ENCODE measurements at places on chromosomes 5 and 9.

GRCh38 chr5:3225201-3225960 is 370.3 kb upstream of the IRX1 start:
- no peak for DNase-seq

GRCh38 chr9:33202552-33203201 is 35.5 kb upstream of the B4GALT1 start:
- no peak for DNase-seq

DNA sequence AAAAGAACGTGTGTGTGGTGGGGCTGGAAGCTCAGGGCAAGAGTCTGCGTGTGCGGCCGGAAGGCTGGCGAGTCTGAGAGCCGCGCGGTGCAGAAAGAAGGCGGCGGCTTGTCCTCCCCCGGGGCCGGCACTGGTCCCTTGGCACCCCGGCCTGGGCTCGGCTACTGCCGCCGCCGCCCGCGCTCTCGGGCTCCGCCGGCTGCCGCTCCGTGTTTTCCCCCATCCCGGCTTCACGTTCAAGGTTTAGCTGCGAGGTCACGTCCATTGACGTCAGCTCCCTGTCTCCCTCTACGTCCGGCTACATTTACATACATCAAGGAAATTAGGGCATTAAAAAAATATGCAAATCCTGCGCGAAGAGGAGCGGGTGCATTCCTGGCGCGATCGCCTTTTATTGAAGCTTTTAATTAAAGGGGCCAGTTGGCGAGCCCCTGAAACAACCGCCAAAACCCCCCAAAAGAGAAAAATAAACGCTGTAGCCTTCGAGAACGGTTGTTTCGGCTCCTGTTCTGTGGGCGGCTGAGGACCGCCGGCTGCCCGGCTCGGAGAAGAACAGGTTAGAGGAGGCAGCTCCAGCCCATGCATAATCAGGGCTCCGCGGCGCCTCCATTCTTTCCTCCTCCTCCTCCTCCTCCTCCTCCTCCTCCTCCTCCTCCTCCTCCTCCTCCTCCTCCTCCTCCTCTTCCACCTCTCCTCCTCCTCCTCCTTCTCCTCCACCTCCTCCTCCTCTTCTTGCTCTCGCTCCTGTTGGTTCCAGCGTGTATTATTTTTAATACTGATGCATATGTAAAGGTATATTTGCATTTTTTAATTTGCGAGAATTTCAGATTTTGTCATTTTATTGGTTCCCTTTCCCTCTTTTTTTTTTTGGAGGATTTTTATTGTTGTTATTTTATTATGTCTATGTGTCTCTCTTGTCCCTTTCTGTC is 207.0 kb downstream of the MEF2C start:
- no peak for DNase-seq

- DNase-seq = no peak
These were observed 44.2 kb downstream of the PWWP2A start for GRCh38 chr5:160075073-160075472.

GRCh38 chr9:121823451-121824169 is 172.2 kb downstream of the DAB2IP start:
- no peak for DNase-seq

DNA sequence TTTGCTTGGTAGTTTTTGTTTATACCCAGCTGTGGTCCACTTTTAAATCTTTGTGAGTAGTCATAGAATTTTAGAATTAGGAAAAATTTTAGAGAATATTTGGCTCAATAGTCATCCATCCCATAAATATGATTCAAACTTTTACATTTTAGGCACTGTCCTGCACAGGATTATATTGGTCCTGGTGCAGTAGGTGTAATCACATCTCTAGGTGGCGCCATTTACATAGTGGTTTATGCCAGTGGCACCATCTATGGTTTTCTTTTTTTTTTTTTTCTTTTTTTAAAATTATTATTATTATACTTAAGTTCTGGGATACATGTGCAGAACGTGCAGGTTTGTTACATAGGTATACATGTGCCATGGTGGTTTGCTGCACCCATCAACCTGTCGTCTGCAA is 260.7 kb upstream of the KCNN2 start:
- DNase-seq = no peak

GRCh38 chr5:167653645-167654106 is 637.8 kb upstream of the WWC1 start:
- DNase-seq = no peak

- no peak for DNase-seq
These were observed 22.7 kb upstream of the UBLCP1 start for GRCh38 chr5:159240301-159240870.

DNA sequence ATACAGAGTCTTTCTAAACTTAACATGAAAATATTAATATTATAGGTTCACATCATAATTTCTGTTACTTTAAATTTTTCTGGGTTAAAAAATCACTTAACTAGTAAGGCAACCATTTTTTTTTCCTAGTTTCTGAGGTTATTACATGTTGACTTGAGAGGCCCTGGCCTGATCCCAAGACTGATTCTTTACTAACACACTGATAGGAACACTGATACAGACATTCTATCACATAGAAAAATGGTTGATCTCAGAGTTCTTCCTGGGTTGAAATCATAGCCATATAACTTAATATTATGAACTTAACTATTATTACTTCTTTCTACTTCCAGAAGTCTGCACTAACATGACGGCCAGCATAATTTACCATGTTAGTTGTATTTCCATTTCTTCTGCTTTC is 43.0 kb downstream of the AP3S1 start:
- DNase-seq = no peak

DNA sequence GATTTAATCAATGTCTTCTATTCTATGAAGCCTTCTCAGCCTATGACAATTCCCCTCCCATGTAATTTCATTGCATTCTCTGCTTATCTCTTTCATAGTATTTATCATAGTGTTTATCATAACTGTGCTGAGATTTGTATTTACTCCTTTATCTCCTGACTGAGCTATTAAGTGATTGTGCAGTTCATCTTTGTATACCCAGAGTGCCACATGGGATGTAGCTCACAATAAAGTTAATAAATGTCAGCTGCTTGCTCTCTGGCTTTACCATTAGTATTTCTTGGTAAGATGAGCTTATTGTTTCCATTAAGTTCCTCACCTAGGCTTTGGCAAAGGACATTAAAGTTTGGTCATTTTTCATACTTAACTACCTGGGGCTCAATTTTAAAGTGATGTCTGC is 275.1 kb upstream of the MPDZ start:
- DNase-seq = no peak

DNA sequence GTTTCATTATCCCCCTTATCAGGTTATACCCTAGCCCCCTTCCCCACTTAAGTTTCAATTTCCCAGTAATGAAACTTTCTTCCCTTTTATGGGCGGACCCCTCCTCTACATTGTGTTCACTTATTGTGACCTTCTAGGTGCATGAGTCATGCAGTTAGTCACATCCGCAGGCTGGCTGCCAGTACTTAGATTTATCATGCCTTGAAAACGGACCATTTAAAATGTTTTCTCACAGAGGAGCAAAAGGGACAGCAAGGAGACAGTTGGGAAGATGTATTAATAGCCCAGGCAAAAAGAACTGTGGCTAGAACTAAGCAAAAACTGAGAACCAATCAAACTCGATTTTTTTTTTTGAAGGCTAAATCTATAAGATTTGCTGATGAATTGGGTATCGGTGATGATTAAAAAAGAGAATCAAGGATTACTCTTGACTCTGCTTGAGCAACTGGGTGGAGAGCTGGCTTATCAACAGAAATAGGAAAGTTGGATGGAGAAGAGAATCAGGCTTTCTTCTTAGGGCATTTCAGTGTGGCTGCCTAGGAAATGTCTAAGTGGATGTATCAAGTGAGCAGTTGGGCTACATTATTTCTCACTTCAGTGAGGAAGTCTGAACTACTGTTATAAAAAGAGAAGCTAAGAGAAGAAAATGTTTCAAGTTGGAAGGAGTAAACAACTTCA is 615.0 kb downstream of the HINT1 start:
- DNase-seq = no peak

- no peak for DNase-seq
These were observed 238.0 kb upstream of the PTGER4 start for GRCh38 chr5:40441733-40442132.

DNA sequence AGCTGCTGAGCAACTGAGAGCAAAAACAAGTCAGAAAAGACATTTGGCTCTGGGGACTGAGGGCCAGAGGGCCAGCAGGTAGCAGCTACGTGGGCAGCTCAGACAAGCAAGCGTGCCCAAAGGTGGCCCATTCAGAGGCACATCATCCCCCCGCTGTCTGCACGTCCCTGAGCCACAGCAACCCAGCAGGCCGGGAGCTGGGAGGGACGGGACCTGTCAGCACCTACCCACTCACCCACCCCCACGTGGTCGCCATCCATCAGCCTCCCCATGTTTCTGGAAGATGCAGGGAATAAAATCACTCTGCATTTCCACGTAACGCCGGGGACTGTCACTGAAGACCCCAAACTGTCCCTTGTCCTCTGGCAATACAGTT is 167.8 kb downstream of the COL23A1 start:
- no peak for DNase-seq

DNA sequence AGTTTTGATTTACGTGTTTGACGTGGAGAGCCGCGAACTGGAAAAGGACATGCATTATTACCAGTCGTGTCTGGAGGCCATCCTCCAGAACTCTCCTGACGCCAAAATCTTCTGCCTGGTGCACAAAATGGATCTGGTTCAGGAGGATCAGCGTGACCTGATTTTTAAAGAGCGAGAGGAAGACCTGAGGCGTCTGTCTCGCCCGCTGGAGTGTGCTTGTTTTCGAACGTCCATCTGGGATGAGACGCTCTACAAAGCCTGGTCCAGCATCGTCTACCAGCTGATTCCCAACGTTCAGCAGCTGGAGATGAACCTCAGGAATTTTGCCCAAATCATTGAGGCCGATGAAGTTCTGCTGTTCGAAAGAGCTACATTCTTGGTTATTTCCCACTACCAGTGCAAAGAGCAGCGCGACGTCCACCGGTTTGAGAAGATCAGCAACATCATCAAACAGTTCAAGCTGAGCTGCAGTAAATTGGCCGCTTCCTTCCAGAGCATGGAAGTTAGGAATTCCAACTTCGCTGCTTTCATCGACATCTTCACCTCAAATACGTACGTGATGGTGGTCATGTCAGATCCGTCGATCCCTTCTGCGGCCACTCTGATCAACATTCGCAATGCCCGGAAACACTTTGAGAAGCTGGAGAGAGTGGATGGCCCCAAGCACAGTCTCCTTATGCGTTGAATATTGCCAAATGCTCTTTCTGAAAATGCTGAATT is 850 bp downstream of the RRAGA start:
- no peak for DNase-seq

- no peak for DNase-seq
These were observed 202.8 kb downstream of the CCDC171 start for GRCh38 chr9:15755660-15756059.

DNA sequence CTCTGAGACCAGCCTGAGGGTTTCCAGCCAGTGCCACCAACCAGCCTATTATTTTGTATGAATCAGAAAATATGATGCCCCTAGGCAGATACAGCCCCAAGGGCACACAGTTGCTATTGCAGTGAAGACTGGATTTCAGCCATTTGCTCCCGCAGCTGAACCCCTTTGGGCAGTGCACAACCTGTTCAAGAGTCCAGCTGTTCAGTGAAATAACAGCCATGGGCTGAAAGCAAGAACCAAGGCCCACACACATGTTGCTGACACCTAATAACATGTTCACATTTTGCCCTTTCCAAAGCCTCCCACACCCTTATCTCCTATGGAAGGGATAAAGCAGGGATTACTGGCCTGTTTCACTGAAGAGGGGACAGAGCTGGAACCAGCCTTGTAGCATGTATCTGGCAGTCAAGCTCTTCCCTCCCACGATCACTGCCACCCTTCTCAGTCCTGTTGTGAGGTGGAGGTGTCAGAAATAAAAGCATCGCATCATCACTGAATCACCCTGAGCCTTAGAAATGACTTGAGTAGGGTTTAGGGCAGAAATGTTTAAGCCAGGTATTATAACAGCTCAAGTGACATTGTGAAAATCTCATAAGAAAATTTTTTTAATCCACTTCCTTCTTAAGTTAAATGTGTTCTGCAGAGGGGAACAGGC is 137.1 kb upstream of the FSTL4 start:
- no peak for DNase-seq

- DNase-seq = no peak
These were observed 1.5 kb downstream of the MEIKIN start for GRCh38 chr5:131943916-131944315.

DNA sequence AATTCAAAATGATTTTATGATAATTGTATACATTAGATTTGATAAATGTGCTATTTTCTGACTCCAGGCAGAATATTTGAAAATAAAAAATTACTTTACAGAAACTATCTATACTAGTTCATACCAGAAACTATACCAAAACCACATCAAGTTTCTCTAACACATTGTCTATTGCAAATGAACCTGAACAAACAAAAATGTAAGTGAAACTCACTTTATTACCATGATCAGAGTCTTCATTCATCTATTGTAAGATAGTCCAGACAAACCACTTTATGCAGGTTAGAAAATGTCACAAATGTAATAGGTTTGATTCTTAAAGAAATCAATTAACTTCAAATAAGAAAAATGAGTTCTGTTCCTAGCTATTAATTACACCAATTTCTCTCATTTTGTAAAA is 99.4 kb downstream of the OXCT1 start:
- no peak for DNase-seq

GRCh38 chr9:124438091-124438490 is 12.2 kb upstream of the ADGRD2 start:
- DNase-seq = no peak

DNA sequence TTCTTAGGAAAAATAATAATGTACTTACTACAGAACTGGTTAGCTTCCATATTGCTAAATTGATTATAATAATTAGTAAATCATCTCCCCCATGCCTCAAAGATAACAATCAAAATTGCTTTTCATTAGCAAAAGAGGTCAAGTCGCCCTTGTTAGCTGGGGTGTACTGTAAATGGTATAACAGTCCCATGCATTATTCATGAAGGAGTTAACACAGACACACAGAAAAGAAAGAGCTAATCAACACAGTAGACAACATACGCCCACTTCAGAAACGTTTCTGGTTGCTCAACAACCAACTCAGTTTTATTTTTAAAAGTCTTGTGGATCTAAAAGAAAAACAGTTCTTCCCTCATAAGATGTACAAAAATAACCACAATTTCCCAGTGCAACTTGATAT is 100.2 kb downstream of the MPDZ start:
- DNase-seq = no peak

DNA sequence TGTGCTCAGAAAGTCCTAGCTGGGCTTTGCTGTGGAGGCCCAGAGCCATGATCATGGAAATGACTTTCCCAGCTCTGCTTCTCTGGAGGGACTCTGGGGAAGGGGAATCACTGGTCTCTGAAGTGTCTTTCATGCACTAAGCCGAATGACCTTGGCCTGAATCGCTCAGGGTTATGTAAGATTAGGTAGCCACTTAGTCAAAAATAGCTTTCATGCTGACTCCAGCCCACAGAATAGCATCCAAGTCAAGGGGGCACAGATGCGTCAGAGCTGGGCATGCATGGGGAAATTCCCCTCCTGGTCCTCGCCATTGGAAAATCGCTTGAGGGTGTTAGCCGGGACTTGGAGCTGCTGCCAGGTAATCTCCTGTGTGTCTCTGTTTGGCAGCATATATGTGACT is 36.1 kb upstream of the PPARGC1B start:
- no peak for DNase-seq

DNA sequence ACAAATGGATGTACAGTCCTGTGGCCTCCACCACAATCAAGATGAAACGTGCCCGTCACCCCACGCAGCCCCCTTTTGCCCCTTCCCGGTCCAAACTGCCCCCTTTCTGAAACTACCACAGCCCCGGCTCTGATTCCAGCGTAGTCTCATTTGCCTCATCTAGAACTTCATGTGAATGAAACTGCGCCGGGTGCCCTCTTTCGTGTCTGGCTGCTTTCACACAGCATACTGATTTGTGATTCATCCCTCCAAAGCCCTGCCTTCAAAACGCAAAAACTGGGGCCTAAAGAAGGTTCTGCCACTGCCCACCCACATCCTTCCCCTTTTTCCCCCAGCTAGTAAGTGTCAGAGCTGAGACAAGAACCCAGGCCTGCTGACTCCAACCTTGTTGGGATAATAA is 31.5 kb upstream of the NCS1 start:
- DNase-seq = no peak
